NCI-H187 (cell line): ENCODE measurements at places on chromosomes 3 and 15.

GRCh38 chr3:87350367-87351199, 74.2 kb upstream of the POU1F1 start:
- no peak for DNase-seq

DNA sequence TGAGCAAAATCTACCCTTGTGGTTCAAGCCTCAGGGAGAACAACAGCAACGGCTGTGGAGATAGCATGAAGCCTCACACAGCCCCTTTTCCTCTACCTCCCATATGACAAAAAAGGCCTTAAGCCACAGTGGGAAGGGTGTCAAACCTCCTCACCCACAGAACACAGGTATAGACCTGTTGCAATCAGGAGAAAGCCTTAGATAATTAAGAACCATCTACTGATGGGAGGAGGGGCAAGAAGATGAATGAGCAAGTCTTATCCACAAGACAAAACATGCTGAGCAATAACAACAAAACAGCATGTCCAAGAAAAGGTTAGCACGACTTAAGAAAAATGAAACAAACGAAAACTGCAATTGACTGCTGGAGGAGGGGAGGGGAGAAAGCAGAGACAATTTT, 272.9 kb upstream of the BCHE start:
- no peak for DNase-seq

- DNase-seq: no peak
These were observed 192.7 kb downstream of the MBNL1 start for GRCh38 chr3:152461460-152461859.

DNA sequence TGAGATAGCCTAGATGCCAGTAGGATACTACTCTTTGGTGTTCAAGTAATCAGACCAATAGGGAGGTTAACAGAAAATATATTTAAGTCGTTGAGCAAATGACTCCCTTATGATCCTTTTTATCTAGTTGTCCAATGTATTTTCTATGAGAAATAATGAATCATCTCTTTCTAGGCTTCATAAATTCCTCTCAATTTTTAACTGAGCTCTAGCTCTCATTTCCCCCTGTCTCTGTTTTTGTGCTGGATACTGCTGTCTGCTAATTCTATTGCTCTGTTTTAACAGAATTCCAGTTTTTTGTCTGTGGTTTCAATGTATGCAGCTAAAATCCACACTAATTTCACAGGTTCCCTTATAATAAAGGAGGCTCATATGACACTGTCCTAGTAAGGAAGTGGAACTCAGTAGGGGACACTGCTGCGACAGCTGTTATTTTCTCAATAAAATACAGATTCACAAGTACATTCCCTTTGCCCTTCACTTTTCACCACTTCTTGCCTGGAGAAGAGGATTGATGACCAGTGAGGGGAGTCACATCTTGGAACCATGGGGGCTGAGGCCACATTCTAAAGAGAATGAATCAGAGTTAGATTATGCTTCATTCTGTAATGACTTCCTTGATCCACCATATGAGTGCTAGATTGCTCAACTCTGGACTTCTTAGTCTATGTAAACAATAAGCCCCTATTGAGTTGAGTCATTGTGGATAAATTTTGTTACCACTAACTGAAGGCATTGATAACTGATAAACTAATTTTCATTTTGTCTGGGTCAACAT, 558.7 kb upstream of the KCNMB2 start:
- DNase-seq: no peak

DNA sequence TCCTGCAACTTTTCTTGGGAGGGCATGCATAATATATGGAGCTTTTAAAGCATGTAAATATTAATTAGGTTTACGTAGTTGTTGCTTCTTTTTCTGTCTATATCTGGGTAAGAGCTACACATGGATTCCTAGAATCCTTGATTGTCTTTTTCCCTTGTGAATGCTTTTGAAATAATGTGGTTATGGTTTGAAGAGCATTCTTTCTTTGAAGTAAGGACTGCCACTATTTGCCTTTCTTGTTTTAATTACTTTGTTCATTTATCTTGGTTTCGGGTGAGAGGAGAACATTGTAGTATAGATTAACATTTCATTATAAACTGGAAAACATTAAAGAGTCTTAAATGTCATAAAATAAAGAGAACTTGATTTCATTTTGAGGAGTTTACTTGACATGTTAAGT, 674.0 kb downstream of the ZBBX start:
- DNase-seq: no peak

GRCh38 chr15:85587707-85588411, 206.9 kb downstream of the KLHL25 start:
- DNase-seq: no peak

DNA sequence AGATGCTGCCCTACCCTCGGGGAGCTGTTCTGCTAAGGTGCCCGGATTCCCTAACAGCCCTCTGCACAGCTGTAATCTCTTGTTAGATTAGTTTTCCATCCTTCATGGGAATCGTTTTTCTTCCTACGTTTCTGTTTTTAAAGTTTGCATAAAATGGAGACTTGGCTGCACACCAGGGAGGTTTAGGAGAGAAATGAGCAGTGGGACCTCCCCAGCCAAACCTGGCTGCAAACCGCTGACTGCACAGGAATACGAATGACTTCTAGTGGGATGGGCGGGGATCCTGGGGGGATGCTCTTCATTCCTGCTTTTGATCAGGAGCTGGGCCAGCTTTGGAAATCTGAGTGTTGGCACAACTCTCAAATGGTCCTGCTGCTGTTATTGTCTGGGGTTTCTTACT, 77.5 kb downstream of the THSD4 start:
- DNase-seq: no peak

DNA sequence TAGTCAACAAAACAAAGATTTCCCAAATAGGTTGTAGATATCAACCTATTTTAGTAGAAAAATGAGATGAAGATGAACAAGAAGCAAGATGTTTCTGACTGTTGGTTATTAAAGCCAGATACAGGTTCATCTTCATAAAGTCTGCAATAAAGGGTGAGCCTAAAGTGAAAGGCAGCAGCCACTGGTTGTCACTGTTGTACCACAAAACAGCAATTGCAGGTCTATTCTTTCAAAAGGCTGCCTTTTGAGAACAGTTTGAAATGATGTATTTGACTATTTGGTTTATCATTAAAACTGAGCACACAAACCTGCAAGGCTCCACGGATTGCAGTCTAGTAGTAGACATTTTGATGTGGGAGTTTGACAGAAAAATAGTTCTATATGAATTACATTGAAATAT, 543.4 kb downstream of the GBE1 start:
- DNase-seq: no peak

GRCh38 chr3:179958759-179959158, 78.0 kb downstream of the PEX5L start:
- DNase-seq: no peak

DNA sequence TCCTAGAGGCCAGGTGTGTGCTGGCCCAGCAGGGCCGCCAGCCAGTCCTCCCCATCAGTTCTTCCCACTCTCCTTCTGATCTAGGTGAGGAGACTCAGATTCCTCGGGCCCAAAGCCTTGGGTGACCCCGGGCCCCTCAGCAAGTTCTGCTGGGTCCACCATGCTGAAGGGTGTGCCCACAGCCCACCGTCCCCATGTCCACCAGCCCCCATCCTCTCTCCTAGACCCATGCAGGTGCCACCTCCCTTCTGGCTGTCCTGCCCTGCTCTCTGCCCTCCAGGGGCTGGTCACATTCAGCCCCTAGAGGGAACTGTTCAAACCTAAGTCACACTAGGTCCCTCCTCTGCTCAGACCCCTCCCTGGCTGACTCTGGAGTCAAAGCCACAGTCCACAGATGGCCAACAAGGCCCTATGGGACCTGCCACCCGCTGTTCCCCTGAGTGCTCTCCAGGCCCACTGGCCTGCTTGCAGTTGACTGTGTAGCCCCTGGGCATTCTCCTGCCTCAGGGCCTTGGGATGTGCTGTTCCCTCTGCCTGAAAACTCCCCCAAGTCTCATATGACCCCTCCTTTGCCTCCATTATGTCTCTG, 878 bp upstream of the TLR9 start:
- DNase-seq: no peak

- DNase-seq: no peak
These were observed 22.0 kb downstream of the SLC7A14 start for GRCh38 chr3:170563712-170564423.

DNA sequence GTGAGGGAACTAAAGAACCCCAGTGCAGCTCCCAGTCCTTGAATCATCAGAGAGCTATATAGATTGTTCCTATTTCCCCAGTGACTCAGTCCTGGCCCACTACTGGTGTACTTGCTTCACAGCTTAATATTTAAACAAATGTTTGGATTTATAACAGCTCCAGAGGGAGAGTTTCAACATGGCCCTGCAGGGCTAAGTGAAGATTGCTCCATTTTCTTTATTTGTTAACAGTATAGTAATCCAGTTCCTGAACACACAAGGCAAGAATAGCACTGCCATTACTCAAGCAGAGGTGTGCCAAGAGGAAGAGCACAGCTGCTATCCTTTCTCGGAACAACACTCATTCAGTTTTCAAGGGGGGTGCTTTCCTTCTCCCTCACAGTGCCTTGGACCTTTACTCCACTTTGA, 6.5 kb downstream of the SQOR start:
- no peak for DNase-seq
